ENCODE measurements at places on chromosomes 6 and 20.

GRCh38 chr6:66186756-66187155, 479.7 kb upstream of the EYS start:
- DNase-seq: no peak

GRCh38 chr20:13626724-13627123, 12.0 kb downstream of the TASP1 start:
- no peak for DNase-seq

GRCh38 chr6:66103954-66104353, 396.9 kb upstream of the EYS start:
- no peak for DNase-seq

DNA sequence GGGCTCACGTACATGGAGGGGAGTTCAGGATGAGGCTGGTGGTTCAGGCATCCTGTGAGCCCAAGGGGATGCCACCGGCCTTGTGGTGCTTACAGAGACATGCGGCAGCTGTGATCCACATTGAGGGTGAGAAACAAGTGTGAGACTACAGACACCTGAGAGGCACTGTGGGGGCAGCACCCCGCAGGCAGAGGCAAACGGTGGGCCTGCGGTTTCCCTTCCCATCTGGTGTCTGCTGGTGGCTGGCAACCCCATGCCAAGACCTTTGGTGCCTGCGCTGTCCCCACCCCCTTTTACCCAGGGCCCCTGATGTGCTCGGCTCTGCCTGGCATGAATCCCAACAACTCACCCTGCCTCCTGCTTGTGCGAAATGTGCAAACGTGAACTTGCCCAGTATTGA, 42.0 kb downstream of the ERMARD start:
- no peak for DNase-seq

DNA sequence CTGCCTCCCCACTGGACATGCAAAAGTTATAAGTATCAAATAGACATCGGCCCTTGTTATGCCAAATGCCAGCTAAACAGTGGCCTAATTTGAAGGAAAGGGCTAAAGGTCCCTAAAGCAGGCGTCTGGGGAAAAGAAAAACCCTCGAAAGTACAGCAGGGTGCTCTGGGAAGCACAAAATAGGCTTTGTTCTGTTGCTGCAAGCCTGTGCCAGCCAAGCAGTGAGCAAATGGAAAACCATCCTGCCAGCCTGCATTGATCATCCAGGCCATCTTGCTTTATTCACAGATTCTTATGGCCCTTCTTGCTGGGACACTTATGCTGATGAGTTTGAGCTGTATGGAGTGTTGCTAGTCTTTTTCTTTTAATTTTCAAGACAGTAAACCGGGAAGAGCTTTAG, 62.2 kb upstream of the PLEKHG1 start:
- DNase-seq: no peak

DNA sequence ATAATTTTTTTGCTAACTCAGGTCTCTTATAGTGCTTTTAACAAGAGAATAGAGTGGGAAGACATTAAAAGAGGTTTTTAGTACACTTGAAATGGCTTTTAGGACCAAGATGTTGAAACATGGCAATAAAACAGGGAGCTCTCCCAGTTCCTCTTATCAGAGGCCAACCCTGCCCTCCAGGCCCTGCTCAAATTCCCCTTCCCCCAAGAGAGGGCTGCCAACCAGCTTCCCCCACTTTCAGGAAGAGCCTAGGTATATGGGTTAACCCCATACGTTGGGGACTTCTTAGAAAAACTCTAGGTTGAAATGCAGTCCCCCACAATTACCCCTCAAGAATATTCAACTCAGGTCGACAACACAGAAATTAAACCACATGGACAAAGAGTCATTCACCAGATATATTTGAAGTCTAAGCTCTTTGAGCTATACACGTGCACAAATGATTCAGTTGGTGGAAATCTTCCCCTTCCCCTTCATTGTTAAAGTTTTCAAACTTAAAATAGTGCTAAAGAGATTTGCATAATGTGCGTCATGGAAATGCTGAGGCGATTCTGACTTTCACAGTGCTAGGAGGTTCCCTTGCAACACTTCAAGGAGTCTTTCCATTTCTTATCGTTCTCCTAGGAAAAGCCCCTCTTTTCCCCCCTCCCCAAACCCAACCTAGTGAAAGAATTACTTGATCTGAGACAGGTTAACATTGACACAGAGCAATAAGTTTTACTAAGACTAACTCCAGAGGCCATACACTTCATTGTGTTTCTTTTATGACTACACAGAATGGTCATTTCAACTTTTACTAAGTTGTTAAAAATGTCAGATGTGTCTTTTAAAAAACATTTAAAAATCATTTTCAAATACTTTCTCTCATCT, 49.8 kb upstream of the ENPP5 start:
- no peak for DNase-seq

DNA sequence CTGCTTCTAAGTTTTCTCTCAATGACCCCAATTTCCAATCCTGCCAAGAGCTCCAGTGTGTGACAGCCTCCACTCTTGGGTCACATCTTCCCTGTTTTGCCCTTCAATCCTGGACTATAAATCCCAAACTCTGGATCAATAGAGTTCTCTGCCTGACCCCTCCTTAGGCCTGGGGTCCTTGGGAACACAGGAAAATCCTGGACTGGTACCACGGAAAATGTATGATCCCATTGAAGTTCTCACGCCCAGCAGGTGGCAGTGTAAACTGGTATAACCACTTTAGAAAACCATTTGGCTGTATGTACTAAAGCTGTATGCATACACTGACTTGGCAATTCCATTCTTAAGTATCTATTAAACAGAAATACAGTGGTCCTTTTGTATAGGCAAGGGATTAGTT, 98.0 kb downstream of the SNAP25 start:
- no peak for DNase-seq

DNA sequence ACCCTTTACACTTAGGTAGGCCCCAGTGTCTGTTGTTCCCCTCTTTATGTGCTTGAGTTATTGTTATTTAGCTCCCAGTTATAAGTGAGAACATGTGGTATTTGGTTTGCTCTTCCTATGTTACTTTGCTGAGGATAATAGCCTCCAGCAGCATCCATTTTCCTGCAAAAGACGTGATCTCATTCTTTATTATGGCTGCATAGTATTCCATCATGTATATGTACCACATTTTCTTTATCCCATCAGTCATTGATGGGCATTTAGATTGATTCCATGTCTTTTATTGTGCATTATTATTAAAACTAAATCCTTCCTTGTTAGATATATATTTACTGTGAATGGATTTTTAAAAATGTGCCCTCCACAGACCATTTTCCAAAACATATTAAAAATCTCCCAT, 1137.3 kb upstream of the ADGRB3 start:
- DNase-seq: no peak

DNA sequence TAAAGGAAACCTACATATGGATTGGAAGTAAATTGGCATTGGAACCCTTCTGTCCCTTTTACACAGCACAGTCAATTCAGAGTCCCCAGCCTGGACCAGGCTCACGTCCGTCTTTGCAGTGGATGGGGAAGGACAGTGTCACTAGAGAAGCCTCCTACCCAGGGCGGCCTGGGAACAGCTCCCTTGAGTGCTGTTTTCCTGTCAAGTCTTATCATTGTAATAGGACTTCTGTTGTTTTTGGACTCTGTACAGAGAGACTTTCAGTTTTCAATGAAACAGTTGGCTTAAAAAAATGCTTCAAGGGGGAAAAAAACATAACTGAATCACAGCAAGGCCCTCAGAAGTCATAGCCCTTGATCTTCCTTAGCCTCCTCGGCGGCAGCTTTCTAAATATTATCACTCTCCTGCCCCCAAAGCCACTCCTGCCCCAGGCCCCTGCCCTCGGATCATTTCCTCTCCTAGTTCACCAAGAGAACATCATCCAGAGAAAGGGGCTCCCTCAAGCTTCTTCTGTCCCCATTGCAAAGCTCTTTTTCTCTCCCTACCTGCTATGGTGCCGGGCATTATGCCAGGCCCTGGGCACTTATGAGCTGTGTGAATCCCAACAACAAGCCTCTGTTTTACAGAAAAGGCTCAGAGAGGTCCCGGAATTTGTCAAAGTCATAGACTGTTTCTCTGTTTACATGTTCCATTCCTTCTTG, 37.8 kb upstream of the CNKSR3 start:
- DNase-seq: no peak

DNA sequence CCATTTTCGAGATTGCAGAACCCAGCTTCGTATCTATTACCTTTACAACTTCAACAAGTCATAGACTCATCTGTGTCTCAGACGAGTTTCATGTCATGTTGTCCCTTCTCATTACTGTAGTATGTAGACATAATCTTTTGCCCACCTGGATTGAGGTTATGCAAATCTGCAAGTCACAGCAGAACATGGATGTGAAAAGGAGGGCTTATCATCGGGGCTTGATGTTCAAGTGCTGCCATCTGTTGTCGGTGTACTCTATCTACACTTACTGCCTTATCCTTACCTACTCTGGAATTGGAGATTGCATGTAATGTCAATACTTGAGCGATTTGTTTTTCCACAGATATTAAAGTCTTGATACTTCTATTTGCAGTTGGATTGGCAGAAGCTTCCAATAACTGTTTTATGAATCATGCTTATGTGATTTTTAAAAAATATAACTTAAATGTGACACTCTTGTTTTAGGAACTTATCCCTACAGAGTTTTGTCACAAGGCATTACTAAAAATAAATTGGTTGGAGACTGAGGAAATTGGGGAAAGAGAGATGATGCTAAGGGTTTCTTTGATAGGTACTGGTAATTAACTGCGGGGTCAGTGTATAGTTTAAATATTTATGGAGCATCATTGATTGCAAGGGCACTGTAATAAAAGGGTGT, 3.0 kb upstream of the GOPC start:
- DNase-seq: no peak

DNA sequence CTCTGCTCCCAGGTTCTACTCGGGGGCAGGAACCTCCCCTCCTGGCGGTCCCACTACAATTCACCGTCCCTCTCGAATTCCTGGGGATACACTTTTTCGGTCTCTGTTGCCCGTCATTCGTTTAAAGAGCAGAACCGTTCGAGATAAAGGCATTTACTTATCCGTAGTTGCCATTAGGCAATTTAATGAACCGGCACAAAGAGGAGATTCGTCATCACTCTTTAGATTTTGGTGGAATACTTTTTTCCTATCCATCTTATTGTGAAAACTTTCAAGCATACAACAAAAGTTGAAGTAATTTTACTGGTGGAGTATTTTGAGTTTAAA, 1.2 kb upstream of the CD24 start:
- no peak for DNase-seq

GRCh38 chr20:18988701-18989100, 175.1 kb downstream of the SCP2D1 start:
- DNase-seq: no peak

DNA sequence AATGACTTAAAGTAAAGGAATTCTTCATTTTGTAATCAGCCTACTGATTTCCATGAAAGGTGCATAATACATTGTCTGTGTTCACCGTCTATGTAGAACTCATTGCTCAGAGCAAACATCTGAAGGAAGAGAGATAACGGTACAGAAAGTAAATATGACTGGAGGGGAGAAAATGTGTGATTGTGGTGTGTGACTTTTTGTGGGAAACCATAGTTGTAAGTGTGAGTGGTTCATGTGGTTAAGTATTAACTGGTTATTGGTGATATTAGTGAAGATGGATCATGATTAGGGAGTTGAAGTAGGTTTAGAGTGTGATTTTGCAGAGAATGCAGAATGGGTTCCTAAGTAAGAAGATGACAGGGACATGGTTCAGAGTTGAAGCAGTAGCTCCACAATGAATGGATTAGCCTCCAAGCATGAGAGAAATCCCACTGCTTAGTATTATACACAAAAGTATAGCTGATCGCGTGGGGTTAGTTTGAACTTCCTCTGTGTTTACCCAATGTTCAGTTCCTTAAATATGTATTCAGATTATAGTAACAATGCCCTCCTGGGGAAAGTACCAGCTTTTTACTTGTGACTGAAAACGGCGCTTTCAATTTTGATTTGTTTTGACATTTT, 368.9 kb downstream of the UTRN start:
- no peak for DNase-seq

- DNase-seq: no peak
Observed at GRCh38 chr6:135094403-135094821, 39.8 kb upstream of the HBS1L start.
